ENCODE measurements at places on chromosomes 1 and 21. TPM values are rescaled to one million over a fixed set of nuclear protein-coding genes. Genes with fewer than 3 reads are reported as not detected.

The MAP10 gene
- 1.9 TPM for total RNA-seq

The TCEA3 gene
- total RNA-seq, result 0.18 TPM

The DNALI1 gene
- total RNA-seq, result 1.5 TPM

The GNG4 gene
- total RNA-seq, result not detected

Measured in endothelial cell of coronary artery (primary cell).